ENCODE measurements at places on chromosomes 5 and 9. TPM values are rescaled to one million over a fixed set of nuclear protein-coding genes. Genes with fewer than 3 reads are reported as not detected.

SLC36A2 gene
- not detected for total RNA-seq

NUDCD2 gene
- total RNA-seq = 15.1 TPM

EGR1 gene
- 83.9 TPM for total RNA-seq

SLC22A4 gene
- total RNA-seq = 6.1 TPM

LCN2 gene
- not detected for total RNA-seq

IFNA13 gene
- total RNA-seq = not detected

ZNF883 gene
- not detected for total RNA-seq

PCDHA11 gene
- not detected for total RNA-seq

PTGDS gene
- 30.8 TPM for total RNA-seq

LTC4S gene
- total RNA-seq = 17.1 TPM

CER1 gene
- not detected for total RNA-seq

SPACA9 gene
- total RNA-seq = 0.55 TPM

SPAG8 gene
- total RNA-seq = not detected
